ENCODE measurements at places on chromosomes 5 and 9.
A peak's percentile ranks its signal among the peaks of the same experiment; 100 is the strongest.

DNA sequence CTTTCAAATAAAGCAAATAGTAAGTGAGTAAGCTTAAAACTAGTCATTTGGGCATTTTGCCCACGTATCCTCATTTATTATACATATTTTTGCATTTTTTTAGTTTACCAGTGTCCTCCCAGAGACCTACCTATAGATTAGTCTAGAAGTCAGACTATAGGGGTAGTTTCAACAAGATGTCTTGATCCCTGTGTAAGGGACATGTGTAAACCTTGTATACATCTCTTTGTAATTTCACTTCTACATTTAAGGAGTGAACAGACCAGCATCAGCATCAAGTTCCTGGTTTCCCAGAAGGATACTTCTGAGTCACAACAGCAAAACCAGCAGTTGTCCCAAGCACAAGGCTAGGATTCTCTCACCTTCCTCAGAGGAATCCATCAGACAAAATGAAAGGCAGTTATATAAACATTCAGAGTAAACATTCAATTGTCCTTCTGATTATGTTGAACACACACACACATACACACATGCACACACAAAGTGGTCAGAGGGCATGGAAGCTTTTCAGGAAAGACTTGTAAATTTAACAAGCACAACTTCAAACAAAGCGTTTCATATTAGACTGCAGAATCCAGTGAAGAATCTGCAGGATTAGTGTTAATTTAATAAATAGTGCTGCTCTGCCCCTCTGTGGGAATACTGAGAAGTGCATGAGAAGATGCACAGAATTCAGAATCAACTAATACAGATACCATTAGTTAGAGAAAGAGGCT lies 55.4 kb downstream of the HINT1 start:
- DNase-seq = peak; percentile 68

GRCh38 chr9:98360176-98360708 lies 104.8 kb upstream of the TBC1D2 start:
- no peak for DNase-seq

DNA sequence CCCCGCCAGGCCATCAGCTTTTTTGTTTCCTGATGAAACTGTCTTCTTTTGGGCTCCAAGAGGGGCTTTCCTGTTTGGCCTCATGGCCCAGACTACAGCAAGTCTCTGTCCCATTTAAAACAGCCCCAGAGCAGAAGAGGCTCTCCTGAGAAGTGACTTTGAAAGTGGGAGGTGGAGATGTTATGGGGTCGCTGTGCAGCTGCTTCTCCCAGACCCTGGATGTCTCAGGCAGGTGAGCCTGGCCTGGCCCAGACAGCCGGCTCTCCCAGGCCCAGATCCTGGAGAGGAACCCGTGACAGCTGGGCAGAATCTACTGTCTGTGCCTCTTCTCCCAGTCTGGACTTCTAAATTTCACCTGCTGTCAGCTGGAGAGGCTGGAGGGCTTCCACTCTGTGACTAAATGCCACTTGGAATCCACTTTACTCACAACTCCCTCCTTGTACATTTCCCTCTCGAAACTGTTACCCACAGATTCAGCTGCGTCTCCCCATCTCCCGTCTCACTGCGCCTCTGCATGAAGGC lies 20.6 kb downstream of the FAM78A start:
- no peak for DNase-seq

DNA sequence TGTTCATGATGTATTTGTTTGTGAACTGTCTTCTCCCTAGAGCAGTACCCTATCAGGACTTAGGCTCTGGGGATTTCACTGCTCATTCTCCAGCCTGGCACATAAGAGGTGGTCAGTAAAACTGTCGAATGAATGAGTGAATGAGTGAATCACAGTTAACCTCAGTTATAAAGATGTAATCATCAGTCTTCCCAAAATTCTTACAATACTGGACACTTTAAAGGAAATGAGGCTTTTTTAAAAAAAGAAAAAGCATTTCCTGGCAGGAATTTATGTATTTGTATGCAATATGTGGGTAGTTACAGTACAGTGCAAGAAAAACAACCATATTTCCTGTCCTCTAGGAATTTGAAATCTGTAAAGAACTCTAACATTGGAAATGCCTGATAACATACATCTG lies 59.6 kb downstream of the RAI14 start:
- no peak for DNase-seq

GRCh38 chr9:75448281-75448680 lies 360.0 kb downstream of the OSTF1 start:
- DNase-seq = peak; percentile 52

GRCh38 chr5:65087154-65087553 lies 318.4 kb downstream of the CWC27 start:
- no peak for DNase-seq

DNA sequence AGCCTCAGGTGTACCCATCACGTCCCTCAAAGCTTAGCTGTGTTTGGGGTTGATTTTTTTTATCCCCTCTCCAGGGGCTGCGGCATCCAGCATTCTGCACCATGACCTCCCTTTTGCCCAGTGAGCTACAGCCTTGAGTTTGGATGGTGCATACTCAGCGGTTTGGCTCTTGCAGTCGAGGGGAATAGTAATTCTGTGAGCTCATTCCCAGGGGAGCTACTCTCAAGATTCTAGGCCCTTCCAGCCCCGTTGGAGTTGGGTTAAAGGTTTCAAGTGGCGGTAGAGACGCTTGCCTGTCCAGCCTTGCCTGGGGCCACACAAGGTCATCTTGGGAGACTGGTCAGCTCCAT lies 102.2 kb upstream of the SPRY4 start:
- no peak for DNase-seq

DNA sequence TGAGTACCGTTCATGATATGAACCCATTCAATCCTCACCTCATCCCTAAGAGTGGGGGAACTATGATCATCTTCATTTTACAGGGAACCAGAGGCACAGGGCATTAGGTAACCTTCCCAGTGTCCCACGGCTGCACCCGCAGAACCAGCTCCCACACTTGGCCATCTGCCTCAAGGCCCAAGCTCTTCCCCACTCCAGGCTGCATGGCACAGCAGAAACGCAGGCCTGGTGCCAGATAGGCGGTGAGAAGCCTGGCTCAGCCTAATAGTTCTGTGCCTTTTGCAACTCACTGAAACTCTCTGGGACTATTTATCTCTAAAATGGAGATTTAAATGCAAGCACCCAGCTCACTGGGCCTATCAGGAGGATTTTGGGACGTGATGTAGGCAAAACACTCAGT lies 90.8 kb upstream of the ZNF618 start:
- no peak for DNase-seq

- DNase-seq = no peak
Measured at GRCh38 chr9:77841739-77842386, 189.7 kb downstream of the GNAQ start.

GRCh38 chr5:5521478-5521877 lies 99.0 kb downstream of the ICE1 start:
- no peak for DNase-seq

- DNase-seq = peak; percentile 66
Measured at GRCh38 chr5:102628441-102629175, 126.5 kb upstream of the PAM start.

DNA sequence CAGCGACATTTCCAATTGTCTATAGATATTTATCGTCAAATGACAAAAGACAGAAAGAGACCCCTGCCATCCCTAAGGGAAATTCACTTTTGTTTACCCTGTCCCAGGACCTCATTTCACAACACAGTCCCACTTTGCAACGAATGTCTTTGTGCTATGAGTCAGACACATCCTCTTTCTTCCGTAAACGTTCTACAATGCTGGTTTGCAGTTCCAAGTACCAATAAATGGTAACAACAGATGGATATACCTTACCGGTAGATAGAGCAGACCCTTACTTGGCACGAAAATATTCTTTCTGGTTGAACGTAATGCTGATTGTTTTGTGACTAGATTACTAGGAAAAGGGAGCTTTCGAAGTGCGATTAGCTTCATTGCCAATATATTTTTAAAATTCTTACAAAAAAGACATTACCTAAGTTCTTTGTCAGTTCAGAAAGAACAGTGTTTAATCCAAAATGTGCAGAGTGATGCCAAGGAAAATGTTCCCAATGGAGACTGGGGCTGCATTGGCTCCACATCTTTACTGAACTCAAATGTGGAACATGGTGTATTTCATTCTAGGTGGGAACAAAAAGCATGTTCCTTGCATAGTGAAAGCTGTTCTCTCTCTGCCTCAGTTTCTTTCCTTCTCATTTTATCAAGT lies 202.5 kb upstream of the SLC27A6 start:
- DNase-seq = peak; percentile 20

Data from trophoblast cell (in vitro differentiated cells and primary cell).